ENCODE measurements at places on chromosomes 7 and 10.

- DNase-seq, result no peak
Measured at GRCh38 chr10:116316503-116316902, 7.7 kb upstream of the CCDC172 start.

GRCh38 chr10:43203448-43204041 lies 63.3 kb downstream of the RASGEF1A start:
- DNase-seq, result peak; percentile 21

GRCh38 chr10:112565434-112566053 lies 118.5 kb downstream of the VTI1A start:
- DNase-seq, result peak; percentile 5

DNA sequence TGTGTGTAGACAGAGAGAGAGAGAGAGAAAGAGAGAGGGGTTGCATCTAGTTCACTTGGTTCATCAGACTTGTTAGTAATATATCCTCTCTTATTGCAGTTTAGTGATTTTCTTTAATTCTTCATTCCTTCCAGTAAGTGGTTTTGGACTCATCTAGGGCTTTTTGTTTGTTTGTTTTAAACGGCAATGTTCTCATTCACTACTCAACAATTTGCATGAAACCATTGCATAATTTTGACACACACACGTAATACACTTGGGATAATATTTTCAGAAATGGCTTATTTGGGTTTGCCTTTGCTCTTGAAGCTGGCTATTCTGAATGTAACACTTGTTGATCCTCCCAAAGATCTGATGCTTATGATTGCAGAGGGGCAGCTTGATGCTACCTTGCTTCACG lies 16.4 kb upstream of the ZNF32 start:
- DNase-seq, result no peak

- no peak for DNase-seq
Measured at GRCh38 chr7:95539426-95539825, 53.7 kb downstream of the ASB4 start.

DNA sequence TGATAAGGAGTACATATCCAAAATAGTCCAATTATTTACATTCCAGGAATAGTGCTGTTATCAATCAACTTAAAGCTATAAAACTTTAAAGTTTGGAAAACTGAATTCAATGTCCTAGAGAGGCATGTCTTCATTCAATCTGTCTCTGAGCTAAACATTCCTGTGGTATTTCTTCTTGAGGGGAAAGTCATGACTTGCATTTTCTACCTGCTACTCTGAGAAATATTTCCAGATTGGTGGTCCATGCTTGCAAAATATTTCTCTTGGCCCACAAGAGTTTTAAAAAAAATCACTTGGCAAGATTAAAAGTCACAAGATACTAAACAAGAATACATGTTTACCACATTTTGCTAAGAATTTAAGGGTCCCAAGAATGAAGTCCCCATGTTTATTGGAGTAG lies 63.6 kb upstream of the HGF start:
- no peak for DNase-seq

DNA sequence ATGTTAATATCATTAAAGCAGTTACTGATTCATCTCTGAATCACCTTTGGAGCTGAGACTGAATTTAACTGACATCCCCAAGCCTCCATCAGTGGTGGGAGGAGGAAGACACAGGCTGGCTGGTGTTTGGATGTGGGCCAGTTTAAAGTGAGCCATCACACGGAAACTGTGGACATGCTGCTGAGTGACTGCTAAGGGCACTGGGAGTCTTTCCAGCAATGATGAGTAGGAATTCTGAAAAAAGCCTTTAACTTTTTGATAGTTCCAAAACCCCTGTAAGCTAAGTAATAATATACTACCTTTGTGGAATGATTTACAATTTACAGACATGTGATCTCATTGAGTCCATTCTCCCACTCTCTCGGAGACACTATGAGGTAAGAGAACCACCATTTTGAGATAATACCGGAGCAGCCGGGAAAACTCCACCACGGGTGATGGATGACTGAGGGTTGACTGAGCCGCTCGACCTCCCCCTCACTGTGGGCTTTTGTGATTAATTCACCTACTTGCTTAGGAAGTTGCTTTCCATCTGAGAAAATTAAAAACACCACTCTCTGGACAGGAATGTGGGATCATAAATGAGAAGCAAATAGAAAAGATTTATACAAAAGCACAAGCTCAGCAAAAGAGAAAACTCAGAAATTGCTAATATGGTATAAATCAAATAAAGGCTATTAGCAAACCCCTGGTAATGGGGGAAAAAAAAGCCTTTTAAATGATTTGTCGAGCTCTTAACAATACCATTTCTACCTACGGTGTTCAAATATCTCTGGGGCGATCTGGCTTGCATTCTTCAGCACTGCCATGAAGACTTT lies 194.8 kb downstream of the FANK1 start:
- no peak for DNase-seq

- no peak for DNase-seq
Measured at GRCh38 chr10:132172091-132173066, 14.4 kb upstream of the DPYSL4 start.

DNA sequence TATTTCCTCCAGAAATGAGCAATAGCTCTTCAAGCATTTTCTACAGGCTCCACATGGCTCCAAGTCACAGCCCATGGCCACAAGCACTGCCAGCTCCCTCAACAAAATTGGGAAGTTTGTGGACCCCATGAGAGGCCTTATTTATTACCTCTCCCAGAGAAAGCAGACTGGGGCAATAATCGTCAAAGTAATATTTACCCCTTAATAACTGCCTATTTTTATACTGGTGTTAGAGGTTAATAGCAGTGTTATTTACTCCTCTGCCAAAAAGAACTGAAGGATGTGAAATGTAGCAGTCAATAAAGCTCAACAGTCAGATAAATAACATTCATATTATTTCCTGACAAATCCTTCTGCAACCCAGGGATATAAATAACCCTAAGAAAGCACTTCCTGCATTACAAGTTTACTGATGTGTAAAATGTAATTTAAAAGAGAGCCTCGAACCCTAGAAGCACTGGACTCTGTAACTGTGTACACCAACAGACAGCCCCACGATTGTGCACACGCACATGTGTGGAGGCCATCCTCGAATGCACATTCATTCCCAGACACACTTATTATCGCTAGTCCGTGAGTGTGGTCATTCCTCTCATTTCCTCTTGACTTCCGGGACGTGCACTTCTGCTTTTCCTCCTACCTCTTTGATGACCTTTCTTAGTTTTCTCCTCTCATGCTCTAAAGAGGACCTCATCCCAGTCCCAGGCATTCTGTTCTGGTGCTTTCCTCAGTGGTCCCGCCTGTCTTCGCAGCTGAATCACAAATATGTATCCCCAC lies 157.4 kb downstream of the EVX1 start:
- no peak for DNase-seq

DNA sequence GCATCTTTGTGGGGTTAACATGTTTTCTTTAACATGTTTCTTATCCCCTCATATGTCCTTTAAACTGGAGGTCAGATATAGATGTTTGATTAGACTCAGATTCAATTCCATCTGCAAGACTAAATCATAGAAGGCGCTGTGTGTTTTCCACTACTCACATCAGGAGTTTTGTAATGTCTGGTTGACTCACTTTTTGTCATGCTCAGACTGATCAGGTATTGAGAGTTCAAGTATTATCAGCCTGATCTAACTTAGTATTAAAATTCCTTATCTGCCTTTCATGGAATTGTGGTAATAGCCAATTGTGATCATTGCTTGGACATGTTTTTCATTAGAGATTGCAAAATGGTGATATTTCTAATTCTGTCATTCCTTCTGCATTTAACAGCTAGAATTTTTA lies 30.2 kb downstream of the ENTPD7 start:
- DNase-seq, result no peak

Data from effector memory CD8-positive, alpha-beta T cell (primary cell).